ENCODE measurements at places on chromosomes 12 and 14. TPM values are rescaled to one million over a fixed set of nuclear protein-coding genes. Genes with fewer than 3 reads are reported as not detected.

- DNase-seq = no peak
Observed at GRCh38 chr12:10873378-10873777, 10.7 kb downstream of the PRH1 start.

DNA sequence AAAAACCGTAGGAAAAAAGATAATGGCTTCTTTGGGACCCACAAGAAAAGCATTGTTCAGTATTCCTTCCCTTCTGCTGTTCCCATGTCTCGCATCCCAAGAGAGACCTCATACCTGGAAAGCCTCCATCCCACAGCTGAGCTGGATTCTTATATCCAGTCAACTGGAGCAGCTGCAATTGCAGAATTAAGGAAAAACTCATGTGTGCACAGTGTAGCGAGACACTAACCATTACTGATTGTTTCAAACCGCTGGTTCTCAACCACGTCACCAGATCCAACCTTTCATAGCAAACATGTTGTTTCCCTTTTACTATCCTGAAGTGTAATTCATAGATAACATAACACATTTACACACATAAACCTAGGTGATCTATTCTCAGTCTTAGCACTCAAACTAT is 5.5 kb upstream of the RNASE10 start:
- no peak for DNase-seq

HNF1A gene
- total RNA-seq = 0.24 TPM

KRT73 gene
- total RNA-seq = not detected

TAS2R8 gene
- total RNA-seq = not detected

- DNase-seq = no peak
Observed at GRCh38 chr12:62673028-62673815, 206.6 kb downstream of the MON2 start.

GRCh38 chr14:93878871-93879270 is 48.3 kb upstream of the FAM181A start:
- DNase-seq = no peak

- DNase-seq = no peak
Observed at GRCh38 chr12:119398190-119398589, 63.7 kb downstream of the CCDC60 start.

GRCh38 chr12:106308121-106308520 is 5.6 kb downstream of the TCP11L2 start:
- no peak for DNase-seq

ASCL1 gene
- total RNA-seq = 0.15 TPM

- no peak for DNase-seq
Observed at GRCh38 chr12:2551412-2551900, 243.3 kb upstream of the FKBP4 start.

DNA sequence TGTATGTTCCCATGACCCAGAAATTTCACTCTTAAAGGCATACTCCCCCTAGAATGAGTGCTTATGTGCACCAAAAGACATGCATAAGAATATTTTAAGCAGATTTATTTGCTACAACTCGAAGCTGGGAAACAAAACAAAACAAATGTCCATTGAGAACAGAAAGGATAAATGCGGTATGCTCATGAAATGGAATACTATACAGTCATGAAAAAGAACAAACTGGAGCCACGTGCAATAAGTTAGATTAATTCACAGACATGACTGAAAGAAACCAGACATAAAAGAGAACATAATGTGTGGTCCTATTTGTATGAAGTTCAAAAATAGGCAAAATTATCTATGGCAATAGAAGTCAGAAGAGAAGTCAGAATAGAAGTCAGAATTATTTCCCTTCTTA is 69.9 kb downstream of the TBX3 start:
- no peak for DNase-seq

DNA sequence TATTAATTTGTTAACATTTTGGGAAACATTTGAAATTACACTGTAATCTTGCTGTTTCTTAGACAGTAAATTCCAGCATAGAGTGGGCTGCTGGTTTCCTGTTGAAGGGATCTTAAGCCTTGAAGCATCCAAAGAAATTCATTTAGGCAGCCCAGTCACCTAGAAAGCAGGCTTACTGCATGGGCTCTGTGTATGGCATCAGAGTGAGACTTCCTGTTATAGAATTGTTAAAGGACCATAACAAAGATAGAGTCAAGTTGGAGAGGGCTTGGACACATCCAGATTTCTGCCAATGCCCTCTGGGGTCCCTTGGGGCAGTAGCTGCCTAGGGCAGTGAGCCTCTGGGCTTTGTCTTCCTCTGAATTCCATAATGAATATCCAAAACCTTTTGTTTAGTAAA is 149.2 kb downstream of the DYRK2 start:
- DNase-seq = no peak

DNA sequence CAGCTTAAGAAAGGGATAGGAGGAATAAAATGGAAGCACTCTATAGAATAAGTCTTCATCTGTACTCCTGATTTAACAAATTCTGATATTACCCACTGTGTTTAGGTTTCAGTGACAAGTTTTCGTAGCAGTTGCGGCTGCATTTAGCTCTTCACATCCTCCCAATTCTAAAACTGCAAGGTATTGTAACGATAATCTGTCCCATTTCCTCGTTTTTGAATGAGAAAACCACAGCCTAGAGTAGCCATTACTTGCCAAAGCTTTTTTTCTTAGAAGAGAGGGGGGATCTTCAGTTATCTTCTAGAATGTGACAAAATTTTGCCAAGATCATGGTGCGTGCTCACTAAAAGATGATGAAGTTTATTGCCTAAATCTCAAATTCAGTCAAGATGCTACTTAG is 155.8 kb downstream of the PDE3A start:
- no peak for DNase-seq

GRCh38 chr14:55160989-55161388 is 30.4 kb downstream of the DLGAP5 start:
- DNase-seq = no peak

HOXC6 gene
- total RNA-seq = 0.50 TPM

GRCh38 chr14:71654810-71655209 is 277.4 kb upstream of the RGS6 start:
- DNase-seq = no peak

DNA sequence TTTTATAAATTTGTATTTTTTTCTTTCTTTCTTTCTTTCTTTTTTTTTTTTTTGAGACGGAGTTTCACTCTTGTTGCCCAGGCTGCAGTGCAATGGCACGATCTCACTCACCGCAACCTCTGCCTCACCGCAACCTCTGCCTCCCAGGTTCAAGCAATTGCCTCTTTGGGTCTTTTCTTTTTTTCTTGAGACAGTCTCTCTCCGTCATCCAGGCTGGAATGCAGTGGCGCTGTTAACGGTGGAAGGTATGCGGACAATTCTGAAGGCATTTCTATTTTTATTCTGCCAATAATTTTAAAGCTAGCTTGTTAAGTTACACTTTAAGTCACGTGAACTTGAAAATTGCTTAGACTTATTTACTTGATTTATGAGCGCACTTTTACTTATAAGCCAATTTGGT is 8.8 kb upstream of the PHC1 start:
- DNase-seq = no peak

DNA sequence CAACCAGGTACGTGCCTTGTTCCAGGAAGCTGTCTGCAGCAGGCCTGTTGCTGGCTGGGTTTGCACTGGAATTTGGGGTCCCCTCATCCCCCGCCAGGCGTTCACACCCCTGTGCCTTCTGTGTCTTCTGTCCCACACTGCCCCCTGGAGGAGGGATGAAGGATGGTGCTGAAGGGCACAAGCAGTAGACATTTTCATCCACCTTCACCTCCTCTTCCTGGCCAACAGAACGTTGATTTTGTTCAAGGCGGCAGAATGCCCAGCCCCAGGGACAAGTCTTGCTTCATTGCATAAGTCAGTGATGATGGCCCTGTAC is 122.1 kb downstream of the CALM1 start:
- DNase-seq = peak; percentile 39

DNA sequence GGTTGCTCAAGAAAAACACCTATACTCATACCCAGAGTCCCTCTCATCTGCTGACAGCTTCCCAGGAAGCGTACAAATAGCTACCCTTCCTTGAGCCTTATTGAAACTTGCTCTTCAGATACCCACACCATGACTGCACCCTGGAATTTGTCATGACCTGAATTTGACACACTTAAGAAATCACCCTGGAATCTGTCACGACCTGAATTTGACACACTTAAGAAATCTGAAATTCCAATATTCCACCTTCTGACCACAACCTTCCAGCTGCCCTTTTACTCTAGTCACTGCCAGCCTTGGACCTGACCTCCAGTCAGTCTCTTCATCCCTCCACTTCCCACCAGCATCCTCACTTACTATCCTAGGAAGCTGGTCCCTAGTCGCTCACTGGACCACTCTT is 1.1 kb upstream of the HAL start:
- DNase-seq = no peak

SMOC1 gene
- 1.1 TPM for total RNA-seq

- no peak for DNase-seq
Observed at GRCh38 chr12:3748620-3749019, 4.3 kb downstream of the CRACR2A start.

GPR137C gene
- 0.97 TPM for total RNA-seq

DNA sequence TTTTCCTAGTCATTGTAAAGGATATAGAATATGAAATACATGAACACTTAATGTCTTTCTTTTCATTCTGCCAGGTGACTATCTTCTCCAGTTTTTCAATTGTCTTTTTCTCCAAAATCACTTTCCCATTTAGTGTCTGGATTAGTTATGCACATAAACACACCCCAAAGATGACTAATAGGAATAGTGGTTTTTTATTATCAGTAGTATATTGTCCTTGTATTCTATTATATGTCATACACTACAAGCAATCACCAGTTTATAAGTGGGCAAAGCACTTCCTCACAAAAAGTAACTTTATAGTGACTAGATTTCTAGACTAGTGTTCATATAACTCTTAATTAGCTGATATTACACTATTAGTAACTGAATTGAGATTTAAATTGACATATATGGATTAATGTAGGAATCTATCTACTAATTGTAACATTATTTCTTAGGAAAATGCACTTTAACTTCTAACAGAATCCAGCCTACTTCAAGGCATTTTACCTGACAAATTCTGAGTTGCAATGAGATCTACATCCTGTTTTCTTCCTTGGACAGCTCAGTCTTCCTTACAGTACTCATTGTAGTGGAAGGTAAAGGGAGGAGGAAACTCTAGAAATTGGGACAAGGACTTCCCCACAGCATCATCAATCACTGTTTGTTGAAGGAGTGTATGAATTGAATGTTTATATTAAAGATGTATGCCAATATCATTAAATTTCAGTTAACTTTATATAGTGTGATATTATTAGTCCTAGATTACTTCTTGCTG is 186.1 kb upstream of the GARIN2 start:
- no peak for DNase-seq

PTMS gene
- 267 TPM for total RNA-seq

DNA sequence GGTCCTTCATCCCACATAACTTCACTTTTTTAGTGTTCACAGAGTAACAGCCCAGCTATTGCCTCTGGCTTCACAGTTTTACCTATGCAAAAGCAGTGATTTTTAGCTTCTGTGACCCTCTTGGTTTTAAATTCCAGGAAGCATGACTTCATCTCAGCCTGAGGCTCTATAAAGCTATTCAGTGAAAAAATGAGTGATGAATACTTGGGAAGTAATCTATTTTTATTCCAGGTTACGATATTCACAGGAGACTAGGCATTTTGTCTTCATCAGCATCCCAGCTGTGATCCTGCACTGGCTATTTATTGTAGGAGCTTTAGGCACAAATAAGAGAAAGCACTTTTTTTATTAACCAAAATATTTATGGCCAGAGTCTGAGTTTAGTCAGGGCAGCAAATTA is 164.8 kb downstream of the SNAPC1 start:
- no peak for DNase-seq

- DNase-seq = no peak
Observed at GRCh38 chr14:104494483-104494882, 85.1 kb upstream of the C14orf180 start.

DNA sequence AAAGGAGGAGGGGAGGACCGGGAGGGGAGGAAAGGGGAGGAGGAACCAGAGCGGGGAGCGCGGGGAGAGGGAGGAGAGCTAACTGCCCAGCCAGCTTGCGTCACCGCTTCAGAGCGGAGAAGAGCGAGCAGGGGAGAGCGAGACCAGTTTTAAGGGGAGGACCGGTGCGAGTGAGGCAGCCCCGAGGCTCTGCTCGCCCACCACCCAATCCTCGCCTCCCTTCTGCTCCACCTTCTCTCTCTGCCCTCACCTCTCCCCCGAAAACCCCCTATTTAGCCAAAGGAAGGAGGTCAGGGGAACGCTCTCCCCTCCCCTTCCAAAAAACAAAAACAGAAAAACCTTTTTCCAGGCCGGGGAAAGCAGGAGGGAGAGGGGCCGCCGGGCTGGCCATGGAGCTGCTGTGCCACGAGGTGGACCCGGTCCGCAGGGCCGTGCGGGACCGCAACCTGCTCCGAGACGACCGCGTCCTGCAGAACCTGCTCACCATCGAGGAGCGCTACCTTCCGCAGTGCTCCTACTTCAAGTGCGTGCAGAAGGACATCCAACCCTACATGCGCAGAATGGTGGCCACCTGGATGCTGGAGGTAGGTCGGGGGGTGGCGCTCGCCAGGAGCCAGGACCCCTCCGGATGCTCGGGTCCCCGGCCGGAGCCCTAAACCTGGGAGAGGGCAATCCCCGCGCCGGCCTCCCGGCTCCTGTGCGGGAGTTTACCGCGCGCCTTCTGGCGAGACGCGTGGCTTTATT is at the start of gene CCND2:
CCND2 (plus strand) TSS at position 111 of the 744 bp plus-strand sequence; CDS start at position 390, 279 bp downstream.
- peak; percentile 89 for DNase-seq

DNA sequence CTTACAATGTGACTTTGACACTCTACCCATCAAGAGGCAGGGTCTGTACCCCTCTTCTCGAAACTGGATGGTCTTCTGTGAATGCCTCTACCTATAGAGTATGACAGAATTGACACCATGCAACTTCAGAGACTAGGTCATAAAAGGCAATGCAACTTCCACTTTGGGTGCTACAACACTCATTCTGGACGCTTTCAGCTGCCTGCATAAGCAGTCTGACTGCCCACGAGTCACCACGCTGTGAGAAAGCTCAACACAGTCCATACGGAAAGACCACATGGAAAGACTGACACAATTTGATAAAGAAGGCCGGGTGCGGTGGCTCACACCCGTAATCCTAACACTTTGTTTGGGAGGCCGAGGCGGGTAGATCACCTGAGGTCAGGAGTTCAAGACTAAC is 14.9 kb downstream of the SLC7A7 start:
- DNase-seq = no peak

DNA sequence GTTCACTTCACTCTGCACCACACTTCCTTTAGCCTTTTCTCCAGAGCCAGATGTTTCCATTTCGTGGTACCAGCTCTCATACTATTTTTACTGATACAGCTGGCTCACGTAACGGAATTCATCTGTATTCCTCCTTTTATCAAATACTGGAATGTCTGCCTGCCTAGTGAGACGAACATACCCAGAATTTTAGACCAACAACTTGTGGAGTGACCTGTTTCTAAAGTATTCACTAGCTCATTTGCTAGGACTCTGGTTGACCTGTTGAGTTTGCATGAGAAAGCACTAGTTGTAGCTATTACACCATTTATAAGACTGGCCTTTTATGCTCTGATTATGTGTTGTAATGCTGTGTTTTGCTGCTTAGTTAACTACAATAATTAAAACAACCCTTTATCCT is 22.6 kb downstream of the KCNA5 start:
- DNase-seq = no peak

DNA sequence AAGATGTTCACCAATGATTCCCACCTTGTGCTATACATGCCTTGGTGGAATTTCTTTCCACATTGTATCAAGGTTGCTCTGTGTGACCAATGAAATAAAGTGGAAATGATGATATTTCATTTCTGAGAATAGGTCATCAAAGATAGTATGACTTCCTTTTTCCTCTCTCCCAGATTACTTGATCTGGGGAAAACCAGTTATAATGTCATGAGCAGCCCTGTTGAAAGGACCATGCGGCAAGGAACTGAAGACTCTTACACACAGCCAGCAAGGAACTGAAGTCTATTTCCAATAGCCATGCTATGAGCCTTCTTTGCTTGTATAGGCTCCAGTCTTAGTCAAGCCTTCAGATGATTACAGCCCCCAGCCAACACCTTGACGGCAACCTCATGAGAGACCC is 11.7 kb downstream of the KLRD1 start:
- no peak for DNase-seq

All from lower lobe of right lung (tissue), 2 donors.